GM12892 (cell line): ENCODE measurements at places on chromosomes 16 and 17.

GRCh38 chr17:77814091-77814772, 144.3 kb upstream of the TNRC6C start:
- DNase-seq: no peak

- DNase-seq: no peak
These were observed 72.6 kb upstream of the METRNL start for GRCh38 chr17:83006515-83007455.

DNA sequence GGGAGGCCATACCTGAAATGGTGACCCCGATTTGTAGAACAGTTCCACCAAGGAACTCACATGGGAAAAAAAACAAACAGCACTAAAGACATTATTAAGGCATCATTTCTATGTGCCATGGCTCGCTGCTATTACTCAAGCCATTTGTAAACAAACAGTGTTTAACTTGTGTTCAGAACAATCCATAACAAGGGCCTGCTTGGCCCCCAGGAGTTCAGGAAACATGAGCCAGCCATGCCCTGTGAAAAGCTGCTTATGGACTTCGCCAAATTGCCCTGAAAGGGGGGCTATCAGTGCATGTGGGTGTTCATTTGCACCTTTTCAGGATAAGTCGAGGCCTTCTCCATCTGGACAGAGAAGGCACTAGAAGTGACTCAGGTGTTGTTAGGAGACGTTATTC, 8.0 kb downstream of the POLR3K start:
- no peak for DNase-seq

GRCh38 chr17:64625541-64625940, 36.6 kb downstream of the SMURF2 start:
- no peak for DNase-seq

- no peak for DNase-seq
These were observed 7.5 kb downstream of the POLR2C start for GRCh38 chr16:57469917-57470470.

DNA sequence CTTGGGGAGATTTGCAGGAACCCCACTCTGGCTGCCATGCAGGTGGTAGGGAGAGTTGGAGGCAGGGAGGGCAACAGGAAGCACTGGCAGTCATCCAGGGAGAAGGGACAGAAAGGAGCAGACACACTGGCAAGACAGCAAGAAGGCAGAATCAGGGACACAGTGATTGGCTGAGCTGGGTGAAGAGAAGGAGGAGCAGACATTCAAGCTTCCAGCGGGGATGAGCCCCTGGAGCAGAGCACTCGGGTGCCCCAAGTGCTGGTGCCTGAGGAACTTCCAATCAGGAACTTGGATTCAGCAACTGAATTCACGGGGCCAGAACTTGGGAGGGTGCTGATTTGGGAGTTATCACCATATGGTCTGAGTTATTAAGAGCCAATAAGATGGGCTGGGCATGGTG, 6.3 kb upstream of the ITGA3 start:
- no peak for DNase-seq

DNA sequence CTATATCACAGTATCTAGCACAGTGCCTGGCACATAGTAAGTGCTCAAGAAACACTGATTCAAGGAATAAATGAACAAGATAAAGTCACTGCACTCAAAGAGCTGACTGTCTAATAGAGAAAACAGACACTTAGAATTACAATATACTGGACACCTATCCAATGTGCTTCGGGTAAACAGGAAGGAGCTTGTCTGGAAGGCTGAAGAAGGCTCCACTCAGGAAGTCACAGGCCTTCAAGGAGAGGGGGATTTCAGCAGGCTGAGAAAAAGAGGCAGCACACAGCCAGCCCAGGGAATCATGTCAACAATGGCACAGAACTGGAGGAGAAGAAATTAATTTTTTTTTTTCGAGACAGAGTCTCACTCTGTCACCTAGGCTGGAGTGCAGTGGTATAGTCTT, 9.7 kb upstream of the IL4R start:
- no peak for DNase-seq

DNA sequence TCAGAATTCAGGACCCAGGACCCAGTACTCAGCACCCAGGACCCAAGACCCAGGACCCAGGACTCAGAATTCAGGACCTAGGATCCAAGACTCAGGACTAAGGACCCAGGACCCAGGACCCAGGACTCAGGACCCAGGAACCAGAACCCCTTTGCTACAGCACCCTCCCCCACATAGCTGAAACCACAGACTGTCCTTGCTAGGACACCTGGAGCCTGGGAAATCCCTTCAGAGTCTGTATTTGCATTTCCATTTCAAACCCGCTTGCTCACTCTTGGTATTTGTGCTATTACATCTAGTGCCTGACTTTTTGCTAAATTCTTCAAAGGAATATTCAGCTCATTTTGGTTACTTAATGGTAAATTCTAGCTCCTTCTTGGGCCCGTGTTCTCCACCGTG, 275.8 kb upstream of the MAF start:
- peak; percentile 35 for DNase-seq

DNA sequence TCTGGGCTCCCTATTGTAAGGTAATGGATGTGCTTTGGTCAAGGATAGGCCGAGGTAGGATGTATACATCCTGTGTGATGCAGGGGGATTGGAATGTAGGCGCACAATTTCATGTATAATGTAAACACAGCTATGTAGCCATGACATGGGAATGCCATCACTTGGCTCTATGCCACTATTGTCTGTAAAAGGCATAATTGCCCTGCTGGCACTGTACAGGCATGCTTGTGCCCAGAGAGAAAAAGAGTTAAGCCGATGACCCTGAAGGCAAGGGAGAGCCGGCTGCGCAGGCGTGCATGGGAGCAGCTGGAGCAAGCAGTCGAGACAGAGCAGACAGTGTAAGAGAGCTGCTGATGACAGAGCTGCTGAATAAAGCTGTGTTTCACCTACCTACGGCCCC, 212.5 kb upstream of the CPHXL start:
- DNase-seq: no peak

DNA sequence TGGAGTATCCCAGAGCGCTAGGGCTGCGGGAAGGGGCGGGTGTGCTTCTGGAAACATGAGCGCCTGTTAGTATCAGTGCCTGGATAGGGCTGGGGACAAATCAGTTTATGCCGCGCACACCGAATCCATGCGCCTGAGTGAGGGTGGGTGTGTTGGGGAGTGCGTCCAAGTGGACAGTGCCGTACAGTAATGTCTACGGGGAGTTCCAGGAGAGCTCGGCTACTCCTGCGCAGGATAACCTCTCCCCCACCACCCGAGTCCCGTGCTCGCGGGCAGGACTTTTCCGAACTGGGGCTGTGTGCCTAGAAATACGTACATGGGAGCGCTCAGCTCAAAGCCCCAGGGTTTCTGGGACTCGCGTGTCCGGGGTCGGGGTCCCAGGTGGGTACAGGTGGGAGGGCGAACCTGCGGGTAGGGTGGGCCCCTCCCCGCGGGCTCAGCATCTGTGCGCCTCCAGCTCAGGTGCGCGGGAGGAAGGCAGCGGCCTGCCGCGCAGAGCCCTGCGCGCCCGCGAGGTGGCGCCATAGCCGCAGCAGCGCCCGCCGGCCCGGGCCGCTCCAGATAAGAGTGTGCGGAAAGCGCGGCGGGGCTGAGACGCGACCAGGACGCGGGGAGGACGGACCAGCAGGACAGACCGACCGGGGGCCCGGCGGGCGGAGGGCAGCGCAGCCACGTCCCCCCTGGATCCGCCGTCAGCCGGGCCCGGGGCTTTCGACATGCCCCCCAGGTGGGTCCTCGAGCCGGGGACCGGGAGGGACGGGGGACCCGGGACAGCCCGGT, at the start of gene HIC1:
Gene HIC1, plus strand, starts transcription at position 592 of the 780 bp plus-strand sequence. CDS start 1,588 bp downstream, outside the sequence.
- DNase-seq: peak; percentile 80

DNA sequence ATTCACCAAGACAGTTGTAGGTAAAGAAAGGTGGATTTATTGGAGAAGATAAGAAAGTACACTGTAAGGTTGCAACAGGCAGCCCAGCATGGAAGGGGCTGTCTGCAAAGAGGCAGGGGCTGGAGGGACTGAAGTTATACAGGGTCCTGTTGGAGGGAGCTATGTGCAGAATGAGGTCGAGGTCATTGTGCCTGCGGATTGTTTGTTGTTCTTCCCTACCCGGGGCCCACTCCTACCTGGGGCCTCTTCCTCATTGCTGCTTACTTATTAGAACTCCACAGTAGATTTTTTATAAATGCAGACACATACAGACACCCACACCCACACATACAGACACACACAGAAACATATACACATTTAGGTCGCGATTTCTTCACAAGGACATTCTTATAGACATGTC, 466.2 kb downstream of the MAF start:
- DNase-seq: no peak

GRCh38 chr16:76318565-76318964, 41.4 kb downstream of the CNTNAP4 start:
- no peak for DNase-seq

DNA sequence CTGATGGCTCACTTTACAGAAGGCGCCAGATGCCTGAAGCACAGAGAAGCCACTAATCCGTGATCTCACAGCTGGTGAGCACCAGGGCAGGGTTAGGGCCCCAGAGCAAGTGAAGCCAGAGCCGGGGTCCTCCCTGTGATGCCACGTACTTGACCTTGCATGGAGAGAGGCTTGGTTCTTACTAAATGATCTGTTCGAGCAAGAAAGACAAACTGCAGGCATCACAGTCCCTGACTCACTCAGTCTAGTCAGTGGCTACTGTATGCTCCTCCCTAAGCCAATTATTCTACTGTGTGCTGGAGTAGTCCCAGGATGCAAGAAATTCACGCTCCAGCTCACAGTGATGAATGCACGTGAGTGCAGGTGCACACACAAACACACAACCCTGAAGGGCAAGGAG, 55.4 kb downstream of the SDK2 start:
- no peak for DNase-seq

GRCh38 chr16:49643429-49644144, 212.3 kb downstream of the ZNF423 start:
- no peak for DNase-seq

DNA sequence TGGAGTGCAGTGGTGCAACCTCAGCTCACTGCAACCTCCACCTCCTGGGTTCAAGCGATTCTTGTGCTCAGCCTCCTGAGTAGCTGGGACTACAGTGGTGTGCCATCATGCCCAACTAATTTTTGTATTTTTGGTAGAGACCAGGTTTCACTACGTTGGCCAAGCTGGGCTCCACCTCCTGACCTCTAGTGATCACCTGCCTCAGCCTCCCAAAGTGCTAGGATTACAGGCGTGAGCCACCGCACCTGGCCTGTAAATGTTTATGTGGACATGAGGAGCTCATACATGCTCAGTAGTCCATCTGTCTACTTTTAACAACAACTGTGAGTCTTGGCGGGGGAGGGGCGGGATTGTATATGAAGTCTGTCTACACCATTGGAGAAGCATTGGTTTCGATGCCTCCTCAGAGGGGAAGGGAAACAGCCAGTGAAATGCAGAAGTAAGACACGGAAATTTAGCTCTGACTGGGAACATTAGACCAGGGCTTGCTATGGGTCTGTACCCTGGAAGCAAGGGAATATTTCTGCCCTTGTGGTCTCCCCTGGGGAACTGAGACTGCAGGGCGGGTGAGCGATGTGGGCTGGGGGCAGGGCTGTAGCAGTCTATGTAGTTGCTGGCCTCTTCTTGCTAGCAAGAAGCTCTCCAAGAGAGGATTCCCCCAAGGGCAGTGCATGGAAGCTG, 9.3 kb downstream of the NUBP1 start:
- DNase-seq: no peak

DNA sequence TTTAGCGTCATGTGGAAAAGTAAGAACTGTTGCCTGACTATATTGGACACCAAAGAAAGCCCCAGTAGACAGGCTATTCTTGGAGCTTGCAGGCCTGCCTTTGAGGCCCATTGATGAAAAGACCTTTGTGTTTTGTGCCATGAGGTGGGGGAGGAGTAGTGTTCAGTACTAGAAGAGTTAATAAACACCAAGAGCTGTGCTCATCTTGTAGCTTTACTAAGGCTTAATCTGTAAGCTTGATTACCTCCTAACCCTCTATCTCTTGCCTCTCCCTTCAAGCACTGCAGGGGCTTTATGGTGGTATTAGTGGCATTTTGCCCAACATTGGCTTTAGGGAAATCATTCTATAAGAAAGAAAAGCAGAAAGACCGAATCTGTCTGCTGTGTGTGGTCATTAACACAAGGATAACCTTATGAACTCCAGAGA, 220.2 kb upstream of the TBX2 start:
- DNase-seq: no peak

- DNase-seq: no peak
These were observed 29.1 kb downstream of the HS3ST3B1 start for GRCh38 chr17:14329900-14330491.

- no peak for DNase-seq
These were observed 149.2 kb downstream of the MAF start for GRCh38 chr16:79451196-79451816.

DNA sequence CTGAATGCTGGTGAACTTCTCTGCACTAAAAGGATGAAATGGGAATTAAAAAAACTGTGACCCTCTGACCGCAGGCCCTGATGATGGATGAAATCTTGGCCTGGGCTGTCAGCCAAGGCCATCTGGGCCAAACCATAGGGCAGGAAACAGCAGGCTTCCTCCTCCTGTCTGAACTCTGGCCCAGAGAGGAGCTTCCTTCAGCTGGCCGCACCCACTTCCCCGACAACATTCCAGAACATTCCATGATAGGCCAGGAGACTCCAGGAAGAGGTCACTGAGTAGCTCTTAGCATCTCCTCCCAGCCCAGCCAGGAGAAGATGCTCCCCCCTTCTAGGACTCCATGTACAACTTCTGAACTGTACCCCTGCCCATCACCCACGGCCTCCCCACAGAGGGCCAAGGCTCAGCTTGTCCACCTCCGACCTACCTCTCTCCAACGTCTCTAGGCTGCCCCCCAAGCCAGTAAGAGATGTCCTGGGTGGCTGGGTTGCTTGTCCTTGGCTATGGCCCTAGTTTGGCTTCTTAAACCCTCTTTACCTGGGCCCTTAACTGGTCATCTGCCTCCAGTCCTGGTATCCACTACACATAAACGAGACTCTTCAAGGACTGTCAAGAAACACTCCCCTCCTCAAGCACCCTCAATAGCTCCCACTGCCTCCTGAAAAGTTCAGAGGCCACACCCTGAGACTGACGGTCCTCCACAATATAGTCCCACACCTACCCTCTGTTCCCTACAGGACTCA, 1.7 kb downstream of the RPH3AL start:
- DNase-seq: no peak

DNA sequence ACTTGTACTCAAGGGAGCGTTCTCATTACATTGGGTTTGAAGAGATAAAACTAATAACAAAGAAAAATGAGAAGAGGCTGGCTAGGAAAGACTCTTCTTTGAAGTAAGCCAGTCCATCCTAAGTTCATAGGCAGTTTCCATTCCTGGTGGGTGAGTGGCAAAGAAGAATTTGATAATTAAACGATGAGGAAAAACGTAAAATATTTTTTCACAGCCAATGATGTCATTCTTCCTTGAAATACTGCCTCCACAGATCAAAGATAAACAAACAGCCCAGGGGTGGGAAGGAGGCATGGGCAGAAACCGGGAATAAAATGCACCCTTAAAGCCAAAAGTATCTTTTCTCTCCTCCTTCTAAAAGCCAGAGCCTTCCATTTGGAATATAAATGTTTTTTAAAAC, 346.6 kb downstream of the PMP22 start:
- DNase-seq: no peak

- no peak for DNase-seq
These were observed 702.0 kb downstream of the KCNJ2 start for GRCh38 chr17:70871180-70871818.

- DNase-seq: no peak
These were observed 5.8 kb downstream of the EPN2 start for GRCh38 chr17:19242926-19243325.

- DNase-seq: no peak
These were observed 51.3 kb downstream of the EPN2 start for GRCh38 chr17:19288453-19288852.
